Globus pallidus (tissue), 1 donor: ENCODE measurements at places on chromosomes 11 and 22.

- no peak for DNase-seq
Measured at GRCh38 chr22:47515384-47516125, 753.1 kb downstream of the TBC1D22A start.

DNA sequence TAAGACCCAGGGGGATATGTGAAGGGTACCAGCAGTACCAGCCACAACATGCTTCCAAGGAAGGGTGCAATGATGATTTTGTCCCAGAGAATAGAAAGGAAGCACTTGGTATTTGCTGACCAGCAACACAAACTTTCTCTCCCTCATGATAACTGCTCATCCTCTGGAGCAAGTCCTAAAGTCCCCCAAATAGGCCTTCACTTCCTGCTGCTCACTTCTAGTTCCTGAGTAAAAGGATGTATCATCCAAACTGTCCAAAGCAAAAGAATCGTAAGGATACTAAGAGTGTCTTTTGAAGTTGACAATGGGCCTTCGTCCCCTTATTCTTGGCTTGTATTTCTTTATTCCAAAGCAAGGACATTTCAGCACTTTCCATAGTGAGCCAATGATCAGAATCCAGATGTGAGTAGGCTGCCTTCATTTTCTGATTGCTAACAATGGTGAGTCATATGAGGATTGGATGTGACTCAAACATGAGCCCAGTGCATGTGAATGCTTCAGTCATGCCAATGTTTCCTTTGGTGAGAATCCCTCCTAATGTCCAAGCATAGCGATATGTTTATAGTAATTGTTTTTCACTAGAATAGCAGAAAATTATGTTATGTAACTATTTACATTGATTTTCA is 243.4 kb upstream of the POU2AF2 start:
- no peak for DNase-seq

DNA sequence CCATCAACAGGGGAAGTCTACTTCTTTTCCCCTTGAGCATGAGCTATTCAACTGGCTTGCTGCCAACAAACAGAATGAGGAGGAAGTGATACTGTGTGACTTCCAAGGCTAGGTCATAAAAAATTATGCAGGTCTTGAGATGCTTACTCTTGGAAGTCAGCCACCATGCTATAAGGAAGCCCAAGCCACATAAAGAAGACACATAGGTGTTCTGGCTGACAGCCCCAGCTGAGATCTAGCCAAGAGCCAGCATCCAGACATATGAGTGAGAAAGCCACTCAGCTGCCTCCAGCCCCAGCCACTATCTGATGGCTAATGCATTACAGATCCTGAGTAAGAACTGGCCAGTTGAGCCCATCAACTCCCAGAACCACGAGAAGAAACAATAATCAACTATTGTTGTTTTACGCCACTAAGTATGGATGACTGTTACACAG is 31.0 kb upstream of the PPP2R1B start:
- no peak for DNase-seq

DNA sequence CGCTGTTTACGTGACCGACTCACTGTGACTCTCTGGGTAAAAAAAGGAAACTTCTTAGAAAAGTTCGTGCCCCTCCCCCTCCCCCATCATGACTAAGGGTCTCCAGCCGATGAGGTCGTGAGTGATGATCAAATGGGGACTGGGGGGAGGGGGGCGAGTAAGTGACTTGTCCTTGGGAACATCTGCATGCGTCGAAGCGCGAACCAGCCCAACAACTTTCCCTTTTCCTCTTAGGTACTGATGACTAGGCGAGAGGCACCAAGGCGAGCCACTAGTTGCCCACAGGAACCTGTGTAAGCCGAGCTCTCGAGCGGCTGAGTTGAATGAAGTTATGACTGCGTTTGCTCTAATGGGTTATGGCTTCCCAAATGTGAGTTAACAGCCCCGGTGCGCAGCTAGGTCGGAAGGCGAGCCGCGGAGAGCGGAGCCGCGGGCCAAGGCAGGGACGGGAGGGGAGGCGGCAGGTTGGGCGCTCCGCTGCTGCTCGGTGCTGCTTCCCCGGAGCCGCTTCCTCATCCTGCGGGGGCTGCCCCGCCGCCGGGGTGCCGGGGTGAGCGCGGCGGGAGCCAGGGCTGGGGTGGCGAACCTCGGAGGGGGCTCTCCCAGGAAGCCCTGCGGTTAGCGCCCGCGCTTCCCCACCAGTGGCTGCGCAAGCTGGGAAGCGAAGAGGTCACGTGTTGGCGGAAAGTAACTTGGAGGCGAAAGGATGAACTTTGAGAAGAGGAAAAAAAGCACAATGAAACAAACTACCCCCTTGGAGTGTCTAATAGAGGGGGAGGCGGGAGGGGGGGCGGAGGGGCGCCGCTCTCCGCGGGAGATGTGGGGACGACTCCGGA is 22.1 kb upstream of the BDNF start:
- no peak for DNase-seq

DNA sequence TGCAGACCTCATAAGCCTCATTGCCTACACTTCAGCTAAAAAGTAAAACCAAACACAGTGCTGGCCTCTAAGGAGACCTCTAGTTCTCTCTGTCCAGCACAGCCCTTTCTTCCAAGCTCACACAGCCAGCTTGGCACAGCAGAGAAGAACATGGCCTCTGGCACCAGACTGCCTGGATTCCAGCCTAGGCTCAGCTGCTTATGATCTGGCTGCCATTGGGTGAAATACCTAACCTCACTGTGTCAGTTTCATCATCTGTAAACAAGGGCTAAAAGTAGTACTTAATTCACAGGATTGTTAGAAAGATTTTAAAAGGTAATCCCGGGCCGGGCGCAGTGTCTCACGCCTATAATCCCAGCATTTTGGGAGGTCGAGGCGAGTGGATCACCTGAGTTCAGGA is 9.9 kb upstream of the ACER3 start:
- no peak for DNase-seq

- DNase-seq, result no peak
Measured at GRCh38 chr11:60485987-60486386, 6.6 kb upstream of the MS4A12 start.

- no peak for DNase-seq
Measured at GRCh38 chr11:88474655-88475054, 137.1 kb upstream of the CTSC start.

GRCh38 chr22:41576877-41577276 is 12.8 kb downstream of the PMM1 start:
- no peak for DNase-seq

DNA sequence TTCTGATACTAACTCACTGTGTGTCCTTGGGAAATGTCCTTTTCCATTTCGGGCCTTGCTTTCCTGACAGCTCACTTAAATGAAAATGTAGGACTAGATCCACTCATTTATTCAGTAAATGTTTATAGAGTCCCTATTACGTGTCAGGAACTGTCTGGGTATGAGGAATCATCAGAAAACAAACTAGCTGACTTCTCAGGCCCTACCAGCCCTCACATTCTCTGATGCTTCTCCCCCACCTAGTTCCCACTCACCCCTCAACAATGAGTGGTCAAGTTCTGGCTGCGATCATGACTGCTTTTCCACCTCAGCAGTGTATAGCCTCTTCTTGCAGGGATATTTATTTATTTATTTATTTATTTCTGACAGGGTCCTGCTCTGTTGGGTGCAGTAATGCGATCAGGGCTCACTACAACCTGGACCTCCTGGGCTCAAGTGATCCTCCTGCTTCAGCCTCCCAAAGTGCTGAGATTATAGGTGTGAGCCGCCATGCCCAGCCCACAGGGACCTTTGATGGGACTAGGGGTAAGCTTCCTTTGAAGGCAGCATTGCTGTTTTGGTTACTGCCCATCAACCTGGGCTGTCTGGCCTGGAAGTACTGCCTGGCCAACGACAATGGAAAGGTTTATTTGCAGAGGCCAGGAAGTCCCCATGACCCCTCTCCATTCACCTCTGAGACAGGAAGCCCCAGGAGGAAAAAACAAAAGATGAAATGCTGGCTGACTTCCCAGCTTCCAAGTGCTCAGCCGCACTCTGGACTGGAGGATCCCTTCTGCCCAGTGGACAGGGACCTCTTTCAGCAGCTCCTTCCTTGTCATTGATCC is 33.1 kb upstream of the POLD3 start:
- DNase-seq, result no peak

DNA sequence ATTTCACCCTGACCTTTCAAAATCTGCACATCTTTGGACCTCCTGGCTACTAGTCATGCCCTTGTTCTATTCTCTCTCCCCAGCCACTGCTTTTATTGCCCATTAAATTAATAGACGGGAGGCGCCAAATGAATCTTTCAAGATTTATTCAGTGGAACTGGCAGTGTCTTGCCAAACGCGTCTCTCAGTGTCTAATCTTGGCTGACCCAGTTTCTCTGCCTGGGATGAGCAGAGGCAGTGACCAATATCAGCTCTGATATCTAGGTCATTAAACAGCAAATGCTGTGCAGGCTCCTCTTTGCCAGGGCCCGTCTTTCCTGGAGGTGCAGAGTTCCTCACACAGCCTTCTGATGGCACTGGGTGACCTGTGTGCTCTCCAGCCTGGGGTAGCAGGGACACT is 74.0 kb downstream of the TRAF6 start:
- no peak for DNase-seq

DNA sequence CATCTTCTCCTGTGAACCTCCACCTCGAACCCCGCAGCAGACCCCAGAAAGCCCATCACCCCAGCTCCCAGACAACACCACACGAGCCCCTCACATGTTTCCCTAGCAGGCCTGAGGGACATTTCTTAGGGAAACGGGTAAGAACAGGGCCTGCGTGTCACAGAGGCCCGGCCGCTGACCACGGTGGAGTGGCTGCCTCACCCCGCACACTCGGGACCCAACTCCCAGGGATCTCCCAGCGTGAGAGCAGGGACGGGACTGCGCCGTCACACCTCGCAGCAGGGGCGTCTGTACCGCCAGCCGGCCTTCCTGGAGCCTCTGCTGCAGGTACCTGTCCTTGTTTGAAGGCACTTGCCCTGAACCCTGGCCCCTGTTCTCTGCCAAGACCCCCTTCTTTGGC is 10.2 kb downstream of the ATP5MGL start:
- DNase-seq, result no peak

DNA sequence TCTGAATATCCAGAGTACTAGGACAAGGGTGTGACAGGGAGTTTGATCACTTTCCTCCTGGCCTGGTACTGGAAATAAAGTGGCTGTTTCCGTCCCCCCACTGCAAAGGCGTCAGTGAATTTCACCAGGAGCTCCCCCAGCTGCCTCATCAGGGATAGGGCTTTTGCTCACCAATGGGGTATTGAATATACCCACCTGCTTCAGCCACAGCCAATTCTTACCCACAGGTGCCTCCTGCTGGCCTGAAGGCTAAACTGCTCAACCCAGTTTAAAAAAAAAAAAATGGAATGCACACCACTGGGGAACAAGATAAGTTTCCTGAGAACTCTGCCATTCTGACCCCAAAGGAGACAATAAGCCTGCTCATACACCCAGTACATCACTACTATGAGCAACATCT is 65.3 kb upstream of the MS4A8 start:
- DNase-seq, result no peak

DNA sequence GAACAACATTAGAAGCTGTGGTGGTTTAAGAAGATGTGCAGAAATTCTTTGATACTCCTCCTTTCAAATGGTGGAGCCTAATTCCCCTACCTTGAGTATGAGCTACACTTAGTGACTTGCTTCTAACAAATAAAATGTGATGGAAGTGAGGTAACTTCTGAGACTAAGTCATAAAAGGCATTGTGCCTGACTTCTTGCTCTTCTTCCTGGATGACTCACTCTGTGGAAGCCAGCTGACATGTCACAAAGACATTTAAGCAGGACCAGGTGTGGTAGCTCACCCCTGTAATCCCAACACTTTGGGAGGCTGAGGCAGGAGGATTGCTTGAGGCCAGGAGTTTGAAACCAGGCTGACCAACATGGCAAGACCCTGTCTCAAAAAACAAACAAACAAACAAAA is 3.9 kb upstream of the PLA2G3 start:
- DNase-seq, result no peak

GRCh38 chr22:31616315-31616980 is 45.6 kb downstream of the PISD start:
- DNase-seq, result no peak

DNA sequence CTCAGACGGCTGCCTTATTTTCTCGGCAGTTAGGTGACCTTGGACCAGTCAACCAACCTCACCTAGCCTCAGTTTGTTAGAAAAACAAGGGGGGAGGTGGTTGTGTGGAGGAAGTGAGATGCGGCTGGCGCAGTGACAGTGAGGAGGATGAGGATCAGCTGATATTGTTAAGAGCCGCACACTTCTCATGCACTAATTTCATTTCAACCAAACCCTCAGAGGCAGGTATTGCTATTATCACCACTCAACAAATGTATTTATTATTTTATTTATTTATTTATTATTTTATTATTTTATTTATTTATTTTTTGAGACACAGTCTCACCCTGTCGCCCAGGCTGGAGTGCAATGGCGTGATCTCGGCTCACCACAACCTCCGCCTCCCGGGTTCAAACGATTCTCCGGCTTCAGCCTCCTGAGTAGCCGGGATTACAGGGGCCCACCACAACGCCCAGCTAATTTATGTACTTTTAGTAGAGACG is 2.1 kb downstream of the LGALS1 start:
- DNase-seq, result no peak

GRCh38 chr22:19962246-19962908 is 20.8 kb upstream of the TXNRD2 start:
- peak; percentile 85 for DNase-seq

DNA sequence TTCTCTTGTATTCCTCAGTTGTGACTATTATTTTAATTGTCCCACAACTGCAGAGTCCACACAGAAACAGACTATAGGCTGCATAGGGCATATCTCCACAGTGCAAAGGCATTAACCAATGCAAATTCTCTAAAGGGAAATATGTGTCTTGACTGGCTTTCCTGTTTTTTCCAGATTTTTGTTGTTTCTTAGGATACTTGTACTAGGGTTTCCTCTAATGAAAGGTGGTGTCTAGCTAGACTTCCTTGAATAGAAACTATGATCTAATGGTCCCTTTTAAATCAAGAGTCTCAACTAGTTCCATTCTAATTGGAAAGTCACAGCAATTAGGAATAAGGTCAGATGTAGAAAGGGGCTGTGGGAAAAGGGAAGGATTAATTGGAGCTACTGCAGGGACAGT is 37.6 kb downstream of the SLC36A4 start:
- no peak for DNase-seq

DNA sequence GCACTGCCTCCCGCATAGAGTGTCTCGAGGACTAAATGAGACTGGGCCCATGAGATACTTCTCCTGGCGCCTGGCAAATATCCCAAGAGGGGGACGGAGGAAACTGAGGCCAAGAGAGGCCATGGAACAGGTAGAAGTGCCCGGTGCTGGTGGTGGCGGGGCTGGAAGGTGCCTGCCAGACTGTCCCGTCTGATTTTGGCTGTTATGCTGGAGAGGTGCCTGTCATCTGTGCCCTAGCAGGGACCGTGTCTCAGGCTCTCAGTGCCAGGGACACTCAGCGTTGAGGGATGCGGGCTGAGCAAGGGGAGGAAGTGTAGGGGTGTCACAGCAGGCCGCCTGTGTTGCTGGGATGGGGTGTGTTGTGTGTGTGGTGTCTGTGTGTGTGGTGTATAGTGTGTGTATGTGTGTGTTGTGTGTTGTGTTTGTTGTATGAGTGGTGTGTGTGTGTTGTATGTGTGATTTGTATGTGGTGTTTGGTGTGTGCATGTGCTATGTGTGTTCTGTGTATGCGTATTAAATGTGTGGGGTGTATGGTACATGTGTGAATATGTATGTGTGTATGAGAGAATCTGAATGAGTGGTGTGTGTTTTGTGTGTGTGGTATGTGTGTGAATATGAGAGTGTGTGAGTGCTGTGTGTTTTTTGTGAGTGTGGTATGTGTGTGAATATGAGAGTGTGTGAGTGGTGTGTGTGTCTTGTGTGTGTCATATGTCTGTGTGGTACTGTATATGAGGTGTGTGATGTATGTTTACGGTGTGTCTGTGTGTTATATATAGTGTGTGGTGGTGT is 21.3 kb upstream of the SHISAL1 start:
- DNase-seq, result no peak
